ENCODE measurements at places on chromosomes 6 and 20.

GRCh38 chr6:161487694-161488093 is 213.8 kb upstream of the AGPAT4 start:
- DNase-seq: no peak

DNA sequence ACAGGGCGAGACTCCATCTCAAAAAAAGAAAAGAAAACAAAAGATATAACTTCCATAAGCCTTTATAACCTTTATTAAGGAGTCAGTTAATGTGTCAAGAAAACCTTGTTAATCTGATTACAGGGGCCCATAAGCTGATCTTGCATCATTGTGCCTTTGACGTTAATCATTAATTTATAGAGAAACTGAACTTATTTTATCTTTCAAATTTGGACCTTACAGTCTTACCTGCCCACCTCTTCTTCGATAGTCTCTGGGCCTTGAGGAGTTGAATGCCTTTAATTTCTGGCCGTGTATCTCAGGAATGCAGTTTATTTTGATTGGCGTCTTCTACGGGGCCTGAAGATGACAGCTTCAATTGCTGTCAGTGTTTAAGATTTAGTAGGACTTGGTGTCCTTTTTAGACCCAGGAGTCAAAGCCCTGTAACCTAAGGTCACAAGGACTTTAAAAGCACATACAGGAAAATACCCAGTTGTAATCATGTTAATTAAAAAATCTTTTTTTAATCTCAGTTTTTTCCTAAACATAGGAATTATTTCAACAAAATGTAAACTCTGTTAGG is 5.8 kb downstream of the ACOT13 start:
- DNase-seq: no peak

DNA sequence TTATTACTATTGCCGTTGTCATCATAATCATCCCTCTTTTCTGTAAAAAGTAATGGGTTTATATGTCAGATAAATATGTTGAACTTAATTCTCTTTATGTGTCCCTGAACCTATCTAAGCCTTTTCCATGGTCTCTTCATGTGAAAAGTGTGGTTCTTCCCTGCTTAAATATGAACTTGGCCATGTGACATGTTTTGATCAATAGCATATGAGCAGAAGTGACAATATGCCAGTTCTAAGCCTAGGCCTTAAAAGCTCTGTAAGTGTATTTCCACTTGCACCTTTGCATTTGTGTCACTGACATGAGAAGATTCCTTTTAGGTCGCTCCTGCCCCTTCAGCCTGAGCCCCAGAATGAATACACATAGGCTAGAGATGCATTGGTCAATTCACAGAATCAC is 188.4 kb upstream of the CCN2 start:
- no peak for DNase-seq

DNA sequence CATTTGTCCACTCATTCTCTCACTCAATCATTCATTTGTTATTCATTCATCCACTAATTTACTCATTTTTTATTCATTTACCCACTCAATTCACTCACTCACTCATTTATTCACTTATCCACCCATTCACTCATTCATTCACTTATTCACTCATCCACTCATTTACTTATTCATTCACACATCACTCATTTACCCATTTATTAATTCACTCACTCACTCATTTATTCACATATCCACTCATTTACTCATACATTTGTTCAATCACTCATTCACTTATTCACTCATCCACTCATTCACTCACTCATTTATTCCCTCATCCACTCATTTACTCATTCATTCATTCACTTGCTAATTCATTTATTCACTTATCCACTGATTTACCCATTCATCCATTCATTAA is 129.1 kb downstream of the TTLL2 start:
- no peak for DNase-seq

DNA sequence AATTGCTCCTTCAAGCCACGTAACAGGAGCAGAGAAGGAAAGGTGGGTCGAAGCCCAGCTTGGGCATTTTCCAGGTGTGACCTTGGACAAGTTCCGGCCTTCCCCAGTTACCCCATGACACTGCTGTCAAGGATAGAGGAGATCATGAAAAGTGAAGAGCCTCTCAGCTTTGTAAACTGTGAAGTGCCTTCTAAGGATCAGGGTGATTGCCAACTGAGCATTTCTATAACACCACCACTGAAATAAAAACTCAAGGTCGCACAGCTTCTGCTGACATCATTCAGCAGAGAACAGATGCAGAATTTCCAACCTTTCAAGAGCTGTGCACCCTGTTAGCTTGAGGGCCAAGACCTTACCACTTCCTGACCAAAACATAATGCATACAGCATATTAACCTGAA is 24.0 kb upstream of the ZMYND8 start:
- DNase-seq: no peak

DNA sequence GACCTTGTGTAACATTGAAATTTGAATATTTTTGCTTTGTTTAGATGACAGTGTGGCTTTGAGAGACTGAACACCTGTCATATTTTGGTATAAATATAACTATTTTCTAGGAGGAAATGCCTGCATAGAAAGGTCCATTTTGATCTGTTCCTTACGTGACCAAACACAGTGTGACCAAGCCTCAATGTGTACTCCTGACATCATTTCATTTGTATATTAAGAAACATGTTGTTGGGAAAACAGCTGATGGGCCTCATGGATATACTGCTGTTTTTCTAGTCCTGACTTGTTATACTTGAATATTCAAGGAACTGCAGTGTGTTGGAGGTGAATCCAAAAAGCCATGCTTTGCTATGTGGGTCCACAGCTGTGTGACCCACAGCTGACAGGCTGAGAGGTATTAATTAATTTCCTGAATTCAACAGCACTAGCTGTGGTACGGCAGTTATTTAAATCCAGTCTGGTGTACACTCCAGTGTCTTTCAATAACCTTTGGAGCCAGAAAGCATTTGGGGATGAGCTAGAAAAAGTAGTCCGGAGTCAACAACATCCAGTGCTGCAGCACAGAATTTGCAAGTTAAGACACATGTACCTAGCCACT is 18.9 kb downstream of the NCOA7 start:
- no peak for DNase-seq

DNA sequence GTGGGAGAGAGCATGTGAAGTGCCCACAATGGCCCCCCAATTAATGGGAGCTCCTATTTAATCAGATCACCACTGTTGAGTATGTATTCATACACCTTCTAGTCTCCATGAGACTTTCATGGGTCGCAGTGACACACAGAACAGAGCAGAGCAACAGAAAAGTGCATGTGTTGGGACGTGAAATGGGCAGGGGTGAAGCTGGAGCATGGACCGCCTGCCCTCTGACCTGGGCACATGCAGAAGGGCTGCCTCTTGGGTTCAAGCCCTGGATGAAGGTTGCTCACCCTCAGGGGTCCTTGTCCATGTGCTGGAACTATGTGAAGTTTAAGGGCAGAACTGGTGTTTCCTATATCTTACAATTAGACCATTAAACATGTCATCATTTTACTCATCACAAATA is 106.0 kb upstream of the PHACTR3 start:
- no peak for DNase-seq

GRCh38 chr6:130981409-130981808 is 81.6 kb downstream of the EPB41L2 start:
- DNase-seq: no peak

DNA sequence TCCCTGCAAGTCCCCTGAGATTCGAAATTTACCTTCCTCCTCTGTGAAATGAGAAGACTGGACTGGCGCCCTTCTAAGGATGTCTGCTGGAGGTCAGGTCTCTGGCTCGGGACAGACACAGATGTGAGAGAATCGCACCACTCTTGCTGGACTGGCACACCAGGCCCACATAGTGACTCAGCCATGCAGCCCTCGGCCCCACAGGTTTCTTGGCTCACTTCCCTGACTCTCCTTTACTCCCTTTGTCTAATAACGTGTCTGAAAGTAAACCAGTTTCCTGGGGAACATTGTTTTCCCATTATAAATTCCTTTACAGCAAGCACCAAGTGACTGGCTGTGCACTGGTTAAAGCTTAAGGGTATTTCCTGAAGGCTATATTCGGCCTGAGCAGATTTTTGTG is 106.7 kb upstream of the PLEKHG1 start:
- DNase-seq: no peak

DNA sequence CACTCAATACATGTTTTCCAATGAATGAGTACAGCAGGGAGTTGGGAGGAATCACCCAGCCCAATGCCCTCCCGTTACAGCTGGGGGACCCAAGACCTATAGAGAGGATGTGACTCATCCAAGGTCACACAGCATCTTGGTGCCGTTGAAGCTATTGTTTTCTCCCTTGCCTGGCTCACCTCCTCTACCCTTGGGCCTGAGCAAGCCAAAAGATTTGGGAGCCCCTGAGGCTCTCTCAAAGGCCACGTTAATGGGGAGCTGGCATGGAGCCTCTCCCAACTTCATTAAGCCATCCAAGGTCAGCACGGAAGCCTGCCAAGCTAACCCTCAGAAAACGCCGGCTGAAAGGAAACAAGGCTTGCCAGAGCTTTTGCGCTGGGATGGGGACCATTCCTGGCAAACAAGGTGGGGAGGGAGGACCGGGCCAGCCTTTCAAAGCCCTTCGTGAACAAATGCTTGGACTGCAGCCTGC is 30.4 kb downstream of the KCNB1 start:
- DNase-seq: no peak

DNA sequence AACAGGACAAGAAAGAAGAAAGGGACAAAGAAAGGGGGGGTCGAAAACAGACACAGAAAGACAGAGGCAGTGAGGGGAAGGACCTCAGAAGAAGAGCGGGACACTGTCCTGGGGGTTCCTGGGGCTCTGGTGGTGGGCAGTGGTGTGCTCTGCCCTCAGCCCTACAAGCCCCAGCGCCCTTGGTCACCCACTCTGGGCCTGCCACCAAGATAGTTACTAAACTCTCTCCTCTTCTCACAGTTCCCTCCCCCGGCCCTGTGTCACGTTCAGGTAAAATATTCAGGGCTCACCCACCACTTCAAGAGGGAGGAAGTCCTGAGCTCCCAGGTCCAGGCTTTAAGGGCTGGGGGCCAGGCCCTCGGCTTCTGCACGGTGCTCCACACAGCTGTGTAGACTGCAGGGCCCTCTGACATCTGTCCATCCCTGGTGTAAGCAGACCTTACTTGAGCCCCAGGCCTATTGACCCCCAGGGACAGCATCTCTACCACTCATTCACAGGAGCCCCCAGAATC is 87.4 kb downstream of the MRPL14 start:
- no peak for DNase-seq

DNA sequence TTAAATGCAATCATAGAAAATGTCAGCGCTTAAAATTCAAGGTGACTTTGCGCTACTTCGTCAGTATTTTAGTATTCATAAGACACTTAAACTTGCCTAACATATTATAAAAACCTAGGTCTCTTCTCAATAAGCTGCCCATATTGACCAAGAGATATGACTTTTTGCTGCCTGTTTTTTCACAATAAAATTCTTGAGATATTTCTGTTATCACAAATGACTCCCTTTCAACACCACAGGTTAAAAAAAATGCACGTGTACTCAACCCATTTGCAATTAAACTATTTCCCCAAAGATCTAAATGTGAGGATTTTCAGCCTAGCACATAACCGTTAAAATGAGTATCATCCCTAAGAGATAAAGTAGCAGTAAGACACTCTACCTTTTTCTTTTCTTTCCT is 10.7 kb downstream of the ATXN1 start:
- no peak for DNase-seq

DNA sequence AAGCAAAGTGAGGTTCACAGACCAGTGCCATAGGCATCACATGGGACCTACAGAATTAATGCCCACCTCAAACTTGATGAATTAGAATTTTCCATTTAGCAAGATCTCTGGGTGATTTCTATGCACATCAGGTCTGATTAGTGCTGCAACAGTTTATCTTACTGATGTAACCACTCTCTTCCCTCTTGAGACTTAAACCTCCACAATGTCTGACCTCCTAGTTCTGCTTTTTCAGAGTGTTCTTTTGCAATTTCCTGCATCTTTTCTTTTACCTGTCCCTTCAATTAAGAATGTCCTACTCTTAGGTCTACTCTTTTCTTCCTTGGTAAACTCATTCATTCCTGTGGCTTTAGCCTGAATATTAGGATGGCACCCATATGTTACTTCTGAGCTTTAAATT is 615.3 kb downstream of the TFAP2A start:
- DNase-seq: no peak

- DNase-seq: no peak
Measured at GRCh38 chr6:34276881-34277762, 28.3 kb upstream of the SMIM29 start.

GRCh38 chr20:34251619-34252018 is 10.4 kb downstream of the ASIP start:
- no peak for DNase-seq

GRCh38 chr20:12535316-12535715 is 473.5 kb upstream of the SPTLC3 start:
- no peak for DNase-seq

GRCh38 chr6:10567256-10568026 is 46.3 kb downstream of the GCNT2 start:
- DNase-seq: no peak

DNA sequence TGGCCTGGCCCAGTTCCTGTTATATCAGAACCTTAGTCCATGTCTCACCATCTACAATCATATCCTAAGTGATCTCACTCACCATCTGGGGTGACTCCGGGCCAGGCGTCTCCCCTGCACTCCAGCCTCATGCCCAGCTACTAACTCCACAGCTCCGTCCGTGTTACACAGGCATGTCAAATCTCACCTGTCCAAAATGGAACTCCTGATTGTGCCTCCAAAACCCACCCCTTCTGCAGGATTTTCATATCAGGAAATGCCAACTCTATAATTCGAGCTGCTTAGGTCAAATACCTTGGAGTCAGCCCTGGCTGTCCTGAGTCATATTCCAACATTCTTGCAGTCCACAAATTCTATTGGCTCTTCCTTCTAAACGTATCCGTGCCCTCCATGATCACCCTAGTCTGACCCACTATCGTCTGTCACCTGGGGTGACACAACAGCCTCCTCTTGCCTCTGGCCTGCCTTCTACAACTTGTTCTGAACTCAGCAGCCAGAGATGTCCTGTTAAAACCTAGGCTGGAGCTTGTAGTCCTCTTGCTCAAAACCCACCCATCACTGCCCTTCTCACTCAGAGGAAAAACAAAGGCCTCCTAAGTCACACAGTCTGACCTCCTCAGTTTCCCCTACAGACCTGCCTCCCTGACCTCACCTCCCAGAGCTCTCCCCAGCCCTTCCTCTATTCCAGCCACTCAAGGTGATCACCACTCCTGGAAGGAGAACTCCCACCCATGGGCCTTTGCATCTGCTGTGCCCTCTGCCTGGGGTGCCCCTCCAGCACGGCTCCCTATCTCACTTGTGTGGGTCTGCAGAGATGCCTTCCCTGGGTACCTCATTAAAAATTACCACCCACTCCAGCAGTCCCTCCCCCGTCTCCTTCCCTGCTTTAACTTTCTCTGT is 85.3 kb upstream of the SIRPA start:
- DNase-seq: no peak

- no peak for DNase-seq
Measured at GRCh38 chr6:14674458-14674857, 556.9 kb downstream of the CD83 start.

GRCh38 chr20:2696646-2697045 is 4.1 kb downstream of the EBF4 start:
- no peak for DNase-seq

DNA sequence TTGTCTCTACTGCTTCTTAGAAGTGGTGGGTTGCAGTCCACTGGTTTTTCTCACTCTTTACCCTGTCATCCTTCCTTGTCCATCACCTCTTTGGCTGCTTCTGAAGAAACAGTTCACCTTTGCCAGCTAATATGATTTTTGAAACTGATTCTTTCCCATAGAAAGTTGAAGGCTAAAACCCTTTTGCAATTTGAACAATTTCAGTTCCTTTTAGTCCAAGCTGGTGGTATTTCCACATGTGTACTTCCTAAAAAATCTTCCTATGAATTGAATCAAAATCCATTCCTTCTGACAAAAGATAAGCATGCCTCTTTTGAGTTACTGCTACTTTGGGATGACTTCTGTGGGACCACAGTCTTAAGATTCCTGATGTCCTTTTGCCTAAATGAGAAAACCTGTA is 210.0 kb upstream of the MAN1A1 start:
- DNase-seq: no peak
